Cortex of kidney (tissue), 1 donor: ENCODE measurements at places on chromosomes 13 and 19.

GRCh38 chr13:46895381-46895780 lies 1.5 kb downstream of the HTR2A start:
- DNase-seq = no peak

DNA sequence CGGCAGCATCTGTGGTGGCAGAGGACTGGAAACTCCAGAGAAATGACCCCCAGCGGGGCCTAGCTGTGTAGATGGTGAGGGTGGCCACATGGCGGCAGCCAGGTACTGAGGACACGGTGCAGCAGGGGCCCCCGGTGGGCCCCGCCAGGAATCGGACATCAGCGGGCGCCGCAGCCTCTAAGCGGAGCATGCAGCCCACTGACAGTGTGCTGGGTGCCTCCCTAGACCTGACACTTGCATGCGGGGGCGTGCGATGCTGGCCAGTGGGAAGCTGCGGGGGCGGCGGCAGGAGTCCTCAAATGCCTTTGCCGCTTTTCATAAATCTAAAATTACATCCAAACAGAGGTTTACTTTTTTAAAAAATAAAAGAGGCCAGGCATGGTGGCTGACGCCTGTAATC lies 16.1 kb downstream of the ADAT3 start:
- no peak for DNase-seq

GRCh38 chr19:39828015-39828653 lies 5.8 kb downstream of the DYRK1B start:
- no peak for DNase-seq

GRCh38 chr13:83914368-83914767 lies 32.1 kb upstream of the SLITRK1 start:
- DNase-seq = no peak

DNA sequence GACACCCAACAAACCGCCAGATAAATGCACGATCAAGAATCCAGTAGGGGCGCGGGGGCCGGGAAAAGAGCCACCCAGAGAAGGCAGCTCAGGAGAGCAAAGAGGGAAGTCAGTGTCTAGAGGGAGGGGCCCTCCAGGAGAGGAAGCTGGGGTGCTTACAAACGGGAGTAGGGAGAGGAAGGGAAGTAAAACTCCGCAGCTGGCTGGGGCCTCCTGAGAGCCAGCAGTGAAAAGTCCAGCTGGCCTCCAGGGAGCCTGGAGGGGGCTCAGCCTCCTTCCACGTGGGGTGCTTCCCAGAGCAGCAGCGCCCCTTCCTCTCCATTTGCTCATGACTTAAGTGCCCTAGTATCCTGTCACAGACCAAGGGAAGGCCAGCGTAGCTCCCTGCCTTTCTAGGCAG lies 51.8 kb downstream of the TMED1 start:
- no peak for DNase-seq

- DNase-seq = no peak
Observed at GRCh38 chr19:37007587-37008220, 70.5 kb upstream of the ZNF420 start.

DNA sequence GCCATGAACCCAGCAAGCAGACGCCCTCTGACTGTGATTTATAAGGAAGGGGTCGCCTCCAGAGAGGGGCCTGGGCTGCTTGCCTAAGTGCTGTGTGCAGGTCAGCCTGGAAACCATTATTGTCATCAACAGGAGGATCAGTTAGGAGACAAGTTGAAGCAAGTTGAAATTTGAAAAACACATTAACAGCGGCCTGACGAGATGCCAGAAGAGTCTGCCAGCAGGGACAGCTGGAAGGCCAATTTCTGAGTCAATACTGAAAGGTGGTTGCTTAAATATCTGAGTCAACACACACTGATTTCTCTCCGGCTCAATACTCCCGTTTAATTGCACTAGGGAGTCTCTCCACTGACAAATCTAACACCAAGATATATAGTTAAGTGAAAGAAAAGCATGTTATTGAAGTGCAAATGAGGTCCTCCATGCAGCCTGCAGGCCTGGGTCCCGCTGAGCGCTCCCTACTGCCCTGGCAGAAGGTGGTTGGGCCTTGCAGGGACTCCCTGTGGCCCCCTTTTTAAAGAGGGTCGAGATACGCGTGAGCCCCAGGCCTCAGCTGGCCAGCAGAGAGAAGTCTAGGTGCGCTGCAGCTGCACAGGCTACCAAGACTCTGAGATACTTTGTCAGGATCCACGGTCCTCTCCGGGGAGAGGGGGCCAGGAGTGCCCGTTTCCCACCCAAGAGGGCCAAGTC lies 91.1 kb downstream of the RNASEH2B start:
- DNase-seq = no peak

GRCh38 chr19:32647361-32647760 lies 27.6 kb downstream of the ANKRD27 start:
- no peak for DNase-seq

DNA sequence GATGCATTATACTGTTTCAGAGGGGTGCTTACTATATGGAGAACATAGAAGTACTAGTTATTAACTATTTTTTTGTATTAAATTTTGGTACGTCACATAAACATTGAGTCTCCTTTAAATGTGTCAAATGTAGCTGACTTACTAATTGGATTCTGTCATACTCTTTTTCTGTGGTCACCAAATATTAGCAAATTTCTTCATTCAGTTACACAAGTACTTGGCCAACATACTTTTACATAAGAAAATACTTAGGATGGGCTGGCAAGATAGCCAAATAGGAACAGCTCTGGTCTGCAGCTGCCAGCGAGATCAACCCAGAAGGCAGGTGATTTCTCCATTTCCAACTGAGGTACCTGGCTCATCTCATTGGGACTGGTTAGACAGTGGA lies 19.2 kb downstream of the LPAR6 start:
- no peak for DNase-seq

DNA sequence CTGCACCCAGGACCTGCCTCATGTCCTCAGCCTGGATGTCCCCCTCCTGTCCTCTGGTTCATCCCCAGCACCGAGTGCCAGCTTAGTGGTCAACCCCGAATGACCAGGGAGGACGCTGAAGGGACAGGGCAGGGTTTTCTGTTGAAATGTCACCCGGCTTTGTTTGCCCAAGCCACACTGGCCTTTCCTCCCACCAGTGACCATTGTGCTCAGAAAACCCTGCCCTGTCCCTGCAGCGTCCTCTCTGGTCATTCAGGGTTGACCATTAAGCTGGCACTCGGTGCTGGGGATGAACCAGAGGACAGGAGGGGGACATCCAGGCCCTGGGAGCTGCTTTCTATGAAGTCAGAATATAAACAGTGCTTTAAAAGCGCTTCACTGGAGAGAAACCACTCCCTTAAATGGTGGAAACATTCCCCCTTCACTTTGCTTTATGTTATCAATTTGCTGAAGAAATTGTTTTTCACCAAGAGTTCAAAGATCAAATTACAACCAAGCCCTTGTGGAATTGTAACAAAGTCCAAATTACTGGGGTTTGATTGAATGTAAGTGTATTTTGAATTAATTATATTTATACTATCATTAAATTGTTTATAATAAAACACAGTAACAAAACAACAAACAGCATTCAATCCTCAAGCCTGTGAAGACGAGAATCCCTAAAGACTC lies 21.4 kb downstream of the CARS2 start:
- DNase-seq = no peak

DNA sequence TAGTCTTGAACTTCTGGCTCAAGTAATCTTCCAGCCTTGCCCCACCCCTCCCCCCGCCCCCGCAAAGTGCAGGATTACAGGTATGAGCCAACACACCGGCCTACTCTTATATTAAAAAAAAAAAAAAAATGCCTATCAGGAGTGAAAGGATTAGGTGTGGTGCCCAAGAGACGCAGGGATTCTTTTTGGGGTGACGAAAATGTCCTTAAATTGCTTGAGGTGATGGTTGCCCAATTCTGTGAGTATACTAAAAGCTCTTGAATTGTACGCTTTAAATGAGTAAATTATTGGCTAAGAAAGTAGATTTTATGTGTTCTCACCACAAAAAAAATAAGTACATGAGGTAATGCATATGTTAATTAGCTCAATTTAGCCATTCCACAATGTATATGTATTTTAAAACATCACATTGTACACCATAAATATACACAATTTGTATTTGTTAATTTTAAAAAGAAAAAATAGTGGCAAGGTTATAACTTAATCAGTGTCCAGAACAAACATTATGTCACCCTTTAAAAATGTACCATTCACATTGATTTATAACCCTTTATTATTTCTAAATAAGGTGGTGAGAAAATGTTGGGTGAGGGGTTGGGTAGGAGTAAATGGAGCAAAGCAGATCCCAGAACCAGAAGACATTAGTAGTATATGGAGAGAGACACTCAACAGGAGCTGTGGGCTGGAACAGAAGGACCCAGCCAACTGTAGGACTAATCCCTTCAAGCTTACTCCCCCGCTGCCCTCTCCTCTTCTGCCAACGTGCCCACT lies 3.9 kb downstream of the IGSF23 start:
- no peak for DNase-seq

- DNase-seq = no peak
Observed at GRCh38 chr19:39363901-39364457, 21.8 kb downstream of the SAMD4B start.

GRCh38 chr19:19213426-19214158 lies 1.8 kb downstream of the NCAN start:
- DNase-seq = no peak
